ENCODE measurements at places on chromosomes 2 and 18. TPM values are rescaled to one million over a fixed set of nuclear protein-coding genes. Genes with fewer than 3 reads are reported as not detected.

GRCh38 chr2:200962811-200963123 lies 693 bp downstream of the ORC2 start:
- no peak for DNase-seq

GRCh38 chr18:56515522-56515921 lies 122.9 kb downstream of the TXNL1 start:
- no peak for DNase-seq

- DNase-seq = no peak
Measured at GRCh38 chr2:12303181-12304030, 413.3 kb upstream of the TRIB2 start.

DNA sequence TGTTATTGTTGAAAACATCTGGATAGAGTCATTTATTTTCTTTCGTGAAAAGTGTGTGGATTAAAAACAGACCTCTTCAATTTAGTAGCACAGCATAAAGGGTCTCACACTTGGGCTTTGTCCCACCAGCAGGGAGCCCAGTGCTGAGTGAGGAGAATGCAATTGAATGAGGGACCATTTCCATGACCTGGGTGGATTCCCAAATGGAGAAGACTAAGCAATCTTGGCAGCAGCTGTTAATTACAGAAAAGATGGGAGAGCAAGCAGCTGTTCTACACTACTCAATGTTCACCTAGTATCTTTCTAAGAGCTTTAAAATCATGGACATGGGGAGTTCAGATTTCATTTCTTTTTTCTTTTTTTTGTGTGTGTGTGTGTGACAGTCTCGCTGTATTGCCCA lies 121.8 kb upstream of the FN1 start:
- no peak for DNase-seq

DNA sequence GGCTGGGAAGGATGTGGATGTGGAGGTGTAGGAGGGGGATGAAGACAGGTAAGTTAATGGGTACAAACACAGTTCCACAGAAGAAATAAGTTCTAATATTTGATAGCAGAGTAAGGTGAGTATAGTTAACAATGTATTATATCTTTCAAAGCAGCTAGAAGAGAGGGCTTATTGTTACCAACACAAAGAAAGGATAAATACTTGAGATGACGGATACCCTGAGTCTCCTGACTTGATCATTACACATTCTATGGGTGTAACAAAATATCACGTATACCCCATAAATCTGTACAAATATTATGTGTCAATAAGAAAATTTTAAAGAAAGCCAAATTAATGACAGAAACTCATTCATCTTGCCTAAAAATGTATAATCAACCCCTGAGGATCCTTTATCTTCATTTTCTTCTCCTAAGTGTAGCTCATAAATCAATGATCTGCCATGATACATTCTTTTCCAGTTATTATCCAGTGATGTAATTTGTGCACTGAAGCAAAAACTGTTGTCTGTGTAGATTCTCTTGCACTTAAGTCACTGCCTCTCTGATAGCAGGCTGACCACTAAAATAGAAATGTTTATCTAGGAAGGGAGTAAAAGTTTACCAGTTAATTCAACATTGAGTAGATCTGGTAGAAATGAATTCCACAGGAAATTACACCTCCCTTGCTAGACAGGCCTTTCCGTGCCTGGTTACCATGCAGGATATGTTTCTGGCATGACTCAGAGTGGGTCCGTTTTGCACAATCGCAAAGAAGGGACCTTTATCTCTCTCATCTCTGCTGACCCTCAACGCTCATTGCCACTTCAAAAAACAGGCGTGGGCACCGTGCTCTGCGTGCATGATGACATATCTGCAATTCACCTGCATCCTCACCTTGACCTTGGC lies 249.7 kb upstream of the NCKAP5 start:
- peak; percentile 18 for DNase-seq

GRCh38 chr2:121828281-121828731 lies 72.9 kb downstream of the TSN start:
- no peak for DNase-seq

The FHL2 gene
- 6.2 TPM for polyA plus RNA-seq

- no peak for DNase-seq
Measured at GRCh38 chr18:28804512-28805202, 627.7 kb upstream of the CDH2 start.

GRCh38 chr2:133968446-133968845 lies 285.4 kb upstream of the MGAT5 start:
- DNase-seq = no peak

DNA sequence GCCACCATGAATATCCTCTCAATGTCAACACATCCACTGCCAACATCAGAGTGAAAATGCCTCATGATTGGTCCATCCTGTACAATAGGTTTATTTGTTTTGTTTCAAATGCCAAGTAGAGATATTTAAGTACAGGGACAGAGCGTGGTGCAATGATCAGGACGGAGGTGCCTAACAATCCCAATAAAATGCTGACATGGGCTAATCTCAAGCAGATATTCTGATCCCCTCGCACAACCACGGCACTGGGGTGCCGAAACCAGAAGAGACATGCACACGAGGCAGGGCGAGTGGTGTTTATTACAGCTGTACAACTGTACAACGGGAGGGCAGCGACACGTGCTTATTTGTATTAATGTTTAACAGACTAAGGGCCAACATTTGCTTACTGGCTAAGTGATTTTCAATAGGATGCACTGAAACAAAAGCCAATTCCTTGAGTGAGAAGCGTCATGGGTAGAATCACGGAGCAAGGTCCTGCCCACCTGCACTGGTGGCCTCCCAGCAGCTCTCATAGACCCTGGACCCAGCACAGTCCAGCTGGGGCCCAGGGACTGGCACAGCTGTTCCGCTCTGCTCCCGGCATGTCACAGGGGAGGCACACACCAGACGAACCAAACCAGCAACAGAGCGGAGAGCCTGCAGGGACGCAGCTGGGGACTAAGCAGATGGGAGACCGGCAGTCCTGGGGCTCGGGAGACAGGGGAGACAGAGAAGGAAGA lies 101.4 kb downstream of the HDAC4 start:
- DNase-seq = no peak

GRCh38 chr2:52532956-52533355 lies 1234.6 kb upstream of the CHAC2 start:
- DNase-seq = no peak

DNA sequence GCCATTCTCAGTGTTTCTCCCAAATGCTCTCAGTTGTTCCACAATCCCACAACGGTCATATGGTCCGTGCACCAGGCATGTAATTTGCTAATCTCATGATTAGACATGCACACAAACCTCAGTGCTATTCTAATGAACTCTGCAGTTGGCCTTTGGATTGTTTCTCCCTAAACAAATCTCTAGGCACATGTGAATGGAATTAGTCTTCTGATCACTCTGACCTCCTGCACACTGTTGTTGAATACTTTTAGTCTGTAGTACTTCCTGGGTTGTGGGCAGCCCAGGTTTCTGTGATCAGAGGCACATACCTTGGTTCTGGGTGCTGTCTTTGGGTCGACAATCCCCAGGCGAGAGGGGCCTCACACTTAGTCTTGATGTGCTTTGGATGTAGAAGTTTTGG lies 498.7 kb upstream of the SPRED2 start:
- no peak for DNase-seq

GRCh38 chr18:8705238-8705960 lies at the start of gene MTCL1:
Gene MTCL1, plus strand, starts transcription at chr18:8705556. Its CDS starts 105 bp downstream, at chr18:8705661.
- no peak for DNase-seq

The NT5DC4 gene
- polyA plus RNA-seq = not detected

DNA sequence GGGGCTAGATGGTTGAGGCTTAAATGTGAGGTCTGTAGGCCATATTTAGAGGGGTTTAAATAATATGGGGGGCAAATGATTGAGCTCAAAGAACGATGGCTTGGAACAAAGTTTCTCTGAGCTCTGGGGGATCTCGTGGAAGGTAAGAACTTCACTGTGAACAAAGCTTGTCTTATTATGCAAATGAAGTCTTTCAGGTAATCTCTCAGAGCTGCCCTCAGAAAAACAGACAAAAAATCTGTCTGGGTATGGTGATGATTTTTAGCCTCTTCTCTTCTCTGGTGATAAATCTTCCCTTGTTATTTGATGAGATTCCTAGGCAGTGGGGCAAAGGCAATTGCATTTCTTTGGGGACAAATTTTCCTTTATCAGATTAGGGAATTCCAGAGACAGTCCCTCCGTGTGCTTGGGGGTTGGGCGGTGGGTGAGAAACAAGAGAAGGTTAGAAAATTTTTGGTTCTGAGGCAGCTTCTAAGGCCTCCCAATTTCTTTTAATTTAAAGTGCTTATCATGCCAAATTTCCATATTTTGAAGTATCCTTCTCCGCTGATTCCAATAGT lies 760.4 kb downstream of the TSN start:
- no peak for DNase-seq

DNA sequence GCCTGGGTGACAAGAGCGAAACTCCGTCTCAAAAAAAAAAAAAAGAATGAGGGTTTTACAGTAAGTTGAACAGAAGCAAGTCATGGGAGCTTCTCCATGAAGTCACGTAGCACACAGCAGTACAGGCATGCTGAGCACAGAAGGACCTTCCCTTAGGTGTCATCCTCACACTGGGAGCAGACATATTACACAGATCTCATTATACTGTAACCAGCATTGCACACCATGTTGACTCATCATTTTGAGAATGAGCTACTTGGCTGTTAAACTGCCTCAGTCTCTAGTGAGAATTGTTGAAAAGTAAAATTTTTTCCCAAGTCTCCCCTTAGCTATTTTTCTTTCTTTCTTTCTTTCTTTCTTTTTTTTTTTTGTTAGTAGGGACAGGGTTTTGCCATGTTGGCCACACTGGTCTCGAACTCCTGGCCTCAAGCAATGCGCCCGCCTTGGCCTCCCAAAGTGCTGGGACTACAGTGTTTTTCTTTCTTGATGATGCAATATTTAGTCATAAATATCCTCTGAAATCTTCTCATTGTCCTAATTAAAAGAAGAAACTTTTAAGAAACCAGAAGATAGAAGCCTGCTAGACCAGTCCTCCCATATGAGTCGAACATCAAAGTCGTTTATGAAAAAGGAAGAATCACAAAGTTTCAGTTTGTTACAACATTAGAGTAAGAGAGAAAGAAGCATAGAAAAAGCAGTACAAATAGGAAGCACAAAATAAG lies 37.9 kb upstream of the PPP1CB start:
- DNase-seq = no peak

GRCh38 chr2:62197925-62198633 lies 2.2 kb downstream of the B3GNT2 start:
- DNase-seq = no peak

- DNase-seq = no peak
Measured at GRCh38 chr2:136356125-136357006, 238.4 kb upstream of the CXCR4 start.

DNA sequence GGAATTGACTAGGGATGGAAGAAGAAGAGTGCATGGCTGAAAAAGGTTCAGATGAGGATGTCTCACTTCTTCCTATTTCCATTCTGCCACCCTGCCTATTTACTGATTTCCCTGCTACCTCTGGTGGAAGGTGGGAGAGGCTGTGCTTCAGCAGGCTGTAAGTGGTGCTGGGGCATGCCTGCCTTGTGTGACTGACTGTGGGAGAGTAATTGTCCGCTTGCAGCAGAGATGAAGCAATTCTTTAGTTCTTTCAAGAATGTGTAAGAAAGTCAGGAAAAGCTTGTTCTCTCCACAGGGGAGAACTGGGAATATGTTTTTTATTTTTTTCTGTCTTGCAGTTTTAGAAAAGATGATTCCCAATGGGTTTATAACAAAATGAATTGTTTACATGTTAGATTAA lies 72.5 kb upstream of the NYAP2 start:
- no peak for DNase-seq

The INO80B gene
- 30.7 TPM for polyA plus RNA-seq

The ASTL gene
- polyA plus RNA-seq = 0.30 TPM

GRCh38 chr18:31490387-31490786 lies 7.6 kb upstream of the DSG2 start:
- no peak for DNase-seq

The DSG4 gene
- not detected for polyA plus RNA-seq

- no peak for DNase-seq
Measured at GRCh38 chr2:63763391-63763941, 78.2 kb upstream of the UGP2 start.

The TCF23 gene
- polyA plus RNA-seq = 0.07 TPM

The NEB gene
- polyA plus RNA-seq = 7.0 TPM

DNA sequence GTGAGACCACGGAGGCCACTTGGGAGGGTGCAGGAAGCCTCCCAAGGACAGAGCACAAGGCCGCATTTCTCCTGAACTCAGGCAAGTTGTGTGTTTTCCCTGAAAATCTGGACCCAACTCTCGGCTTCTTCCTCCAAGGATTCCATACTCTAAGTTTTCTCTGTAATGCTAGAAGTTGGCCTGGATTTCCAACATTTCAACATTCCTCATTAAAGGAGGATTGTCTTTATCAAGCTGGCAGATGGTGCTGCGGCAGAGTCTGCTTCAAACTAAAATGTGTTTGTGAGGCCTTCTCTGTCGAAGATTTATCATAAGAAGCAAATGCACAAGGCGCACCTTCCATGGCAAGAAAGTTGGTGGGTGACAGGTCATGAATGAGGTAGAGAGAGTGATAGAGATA lies 94.4 kb upstream of the SATB2 start:
- DNase-seq = peak; percentile 30

GRCh38 chr2:11637546-11637945 lies 32.4 kb downstream of the NTSR2 start:
- no peak for DNase-seq

- DNase-seq = no peak
Measured at GRCh38 chr18:44805176-44805575, 124.5 kb downstream of the SETBP1 start.
